ENCODE measurements at places on chromosomes 5 and 9.

- DNase-seq, result no peak
These were observed 1052.8 kb upstream of the DMAC1 start for GRCh38 chr9:8852301-8852864.

DNA sequence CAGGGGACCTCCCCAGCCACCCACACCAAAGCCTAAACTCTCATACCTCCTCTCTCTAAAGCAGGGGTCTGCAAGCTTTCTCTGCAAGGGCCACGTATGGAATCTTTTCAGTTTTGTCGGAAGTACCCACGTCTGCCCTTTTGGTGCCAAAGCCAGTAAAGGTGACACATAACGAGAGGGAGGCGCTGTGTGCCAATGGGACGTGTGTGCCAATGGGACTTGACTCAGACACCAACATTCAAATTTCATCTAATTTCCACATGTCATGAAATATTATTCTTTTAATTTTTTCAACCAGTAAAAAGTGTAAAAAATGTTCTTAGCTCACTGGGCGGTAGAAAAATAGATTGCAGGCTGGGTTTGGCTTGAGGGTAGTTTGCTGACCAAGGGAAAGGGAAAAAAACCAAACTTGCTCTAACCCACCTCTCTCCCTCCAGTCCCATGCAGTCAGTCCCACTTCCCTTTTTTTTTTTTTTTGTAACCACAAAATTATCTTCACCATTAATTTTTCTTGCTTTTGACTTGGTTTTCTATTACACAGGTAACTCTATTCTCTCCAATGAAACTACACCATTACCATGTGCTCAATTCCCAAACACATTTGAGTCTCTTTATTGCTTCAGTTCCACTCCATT is 25.5 kb downstream of the OR2V1 start:
- no peak for DNase-seq

- no peak for DNase-seq
These were observed 21.2 kb downstream of the ABLIM3 start for GRCh38 chr5:149162401-149163084.

- no peak for DNase-seq
These were observed 188.8 kb upstream of the GLRA1 start for GRCh38 chr5:152113401-152113800.
